Cortex of kidney (tissue), 1 donor: ENCODE measurements at places on chromosomes 6 and 20.

DNA sequence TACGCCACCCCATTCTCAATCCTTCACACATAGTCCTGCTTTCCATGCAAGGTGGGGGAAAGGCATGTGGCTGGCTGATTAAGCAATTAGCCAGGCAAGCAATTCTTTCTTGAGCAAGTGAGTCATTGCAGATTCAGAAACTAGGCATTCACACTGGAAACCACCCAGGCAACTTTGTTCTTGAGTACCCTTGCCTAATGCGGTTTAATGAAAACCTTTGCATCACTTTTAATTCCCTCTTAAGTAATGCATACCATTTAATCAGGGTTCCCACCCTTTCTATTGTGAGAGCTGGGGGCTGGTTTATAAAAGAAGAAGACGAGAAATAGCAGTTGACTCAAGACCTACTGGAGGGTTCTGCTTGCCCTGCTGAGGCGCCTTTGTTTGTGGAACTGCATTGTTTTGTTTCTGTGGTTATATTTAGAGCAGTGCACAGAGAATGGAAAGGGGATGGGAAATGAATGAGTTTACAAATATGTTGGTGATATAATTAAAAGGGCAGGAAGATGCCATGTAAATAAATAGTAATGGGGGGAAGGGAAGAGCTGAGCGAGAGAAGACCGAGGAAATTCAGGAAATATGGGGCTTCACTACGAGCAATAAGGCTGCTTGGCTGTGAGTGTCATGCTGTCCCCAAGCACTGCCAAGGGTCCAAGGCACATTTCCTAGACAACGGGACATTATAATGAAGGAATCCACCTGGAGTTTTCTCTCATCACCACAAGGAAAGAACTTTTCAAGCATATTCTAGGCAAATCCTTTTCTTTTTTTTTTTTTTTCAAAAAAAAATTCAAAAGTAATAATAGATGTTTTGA lies 48.8 kb upstream of the TSHZ2 start:
- no peak for DNase-seq

GRCh38 chr6:123007885-123008284 lies 11.8 kb downstream of the CLVS2 start:
- DNase-seq = no peak

GRCh38 chr6:63140692-63141318 lies 70.5 kb upstream of the FKBP1C start:
- DNase-seq = no peak

GRCh38 chr6:152380351-152380767 lies 256.8 kb downstream of the SYNE1 start:
- no peak for DNase-seq

DNA sequence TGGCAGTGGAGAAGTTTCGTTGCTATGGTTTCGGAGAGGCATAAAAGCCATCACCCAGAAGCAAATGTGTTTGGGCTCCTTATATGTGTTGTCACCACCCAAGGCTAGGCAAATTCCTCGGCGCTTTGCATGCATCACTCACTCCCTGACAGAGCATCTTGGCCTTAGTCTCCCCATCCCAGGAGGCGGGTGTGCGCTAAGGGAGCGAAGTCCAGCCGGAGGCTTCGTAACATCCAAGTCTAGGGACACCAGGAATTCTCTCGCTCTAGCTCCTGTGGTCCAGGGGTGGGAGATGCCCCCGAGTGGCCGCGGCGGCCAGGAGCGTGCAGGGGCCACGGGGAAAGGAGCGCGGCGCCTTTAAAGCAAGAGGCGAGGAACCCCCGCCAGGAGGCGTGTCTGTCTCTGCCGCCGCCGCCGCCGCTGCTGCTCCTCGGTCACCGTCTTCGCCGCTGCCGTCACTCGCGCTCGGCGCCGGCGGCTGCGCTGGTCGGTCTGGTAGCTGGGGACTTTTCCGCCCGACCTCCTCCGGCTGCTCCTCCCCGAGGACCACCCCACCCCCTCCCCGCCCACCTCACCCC lies at the start of gene GRIK2:
GRIK2 (plus strand) TSS at position 458 of the 578 bp plus-strand sequence.
- DNase-seq = no peak

DNA sequence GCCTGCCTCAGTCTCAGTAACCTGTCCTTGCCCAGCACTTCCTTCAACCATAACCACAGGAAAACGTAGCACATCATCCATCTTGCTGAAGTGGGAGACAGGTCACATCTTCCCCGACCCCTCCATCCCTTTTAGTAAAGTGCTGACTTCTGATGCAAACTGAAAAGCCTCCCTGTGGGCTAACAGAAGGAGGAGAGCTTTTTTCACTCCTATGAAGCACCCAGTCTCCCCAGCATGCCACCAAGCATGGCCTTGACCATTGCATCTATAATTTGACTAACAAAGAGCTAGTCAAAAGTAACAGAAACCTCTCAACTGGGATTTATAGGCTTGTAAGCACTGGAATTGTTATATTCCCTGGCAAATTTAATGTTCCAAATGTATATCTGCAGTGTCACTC lies 288.9 kb upstream of the IRAK1BP1 start:
- DNase-seq = no peak

- no peak for DNase-seq
Observed at GRCh38 chr6:3451498-3451897, 5.4 kb downstream of the SLC22A23 start.

- no peak for DNase-seq
Observed at GRCh38 chr6:11263291-11263775, 30.9 kb upstream of the NEDD9 start.

DNA sequence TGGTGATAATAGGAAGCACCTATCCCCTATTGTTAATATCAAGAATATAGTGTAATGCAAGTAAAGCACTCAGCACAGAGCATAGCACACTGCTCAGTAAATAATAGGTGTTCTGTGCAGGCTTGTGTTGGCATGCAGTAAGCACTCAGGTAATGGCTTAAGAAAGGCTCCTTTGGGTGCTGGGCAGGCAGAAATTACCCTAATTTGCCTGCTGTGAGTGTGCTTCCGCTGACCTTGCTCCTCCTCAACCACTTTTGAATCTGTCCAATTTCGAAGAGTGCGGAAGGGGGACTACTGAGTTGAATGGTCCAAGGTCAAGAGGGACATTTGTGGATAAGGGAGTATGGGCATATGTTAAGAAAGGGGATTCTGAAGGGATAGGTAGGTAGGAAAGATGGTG lies 15.4 kb downstream of the SRSF3 start:
- no peak for DNase-seq

DNA sequence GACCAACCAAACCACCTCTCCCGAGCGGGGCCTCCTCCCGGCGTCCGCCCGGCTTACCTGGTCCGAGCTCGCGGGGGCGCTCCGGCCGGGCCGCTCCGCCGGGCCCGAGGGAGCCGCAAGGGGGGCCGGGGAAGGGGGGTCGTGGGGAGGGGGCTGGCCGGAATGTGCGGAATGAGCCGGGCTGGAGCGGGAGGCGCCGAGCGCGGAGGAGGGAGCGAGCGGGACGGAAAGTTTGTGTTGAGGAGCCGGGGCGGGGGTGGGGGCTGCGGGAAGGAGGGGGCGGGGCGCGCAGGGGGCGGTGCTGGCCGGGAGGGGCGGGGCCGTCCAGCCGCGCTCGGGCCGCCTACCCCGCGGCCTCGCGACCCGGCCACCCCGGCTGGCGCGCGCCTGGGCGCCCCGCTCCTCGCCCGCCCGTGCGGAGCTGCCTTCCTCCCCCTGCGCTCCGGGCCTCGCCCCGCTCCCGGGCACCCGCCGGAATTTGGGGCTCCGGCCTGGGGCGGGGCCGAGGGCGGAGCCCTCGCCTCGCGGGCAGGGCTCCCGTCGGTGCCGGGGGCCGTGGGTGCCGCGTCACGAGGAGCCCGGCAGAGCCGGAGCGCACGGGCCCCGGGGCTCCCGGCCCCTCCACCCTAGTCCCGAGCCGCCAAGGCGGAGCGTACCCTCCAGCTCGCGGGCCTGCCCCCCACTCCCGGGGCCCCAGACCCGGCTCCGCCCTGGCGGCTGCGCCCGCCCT lies at the start of gene TEAD3:
TEAD3 (minus strand) TSS at position 239 of the 730 bp plus-strand sequence.
- DNase-seq = no peak

- no peak for DNase-seq
Observed at GRCh38 chr20:41714030-41714429, 95.9 kb upstream of the CHD6 start.

DNA sequence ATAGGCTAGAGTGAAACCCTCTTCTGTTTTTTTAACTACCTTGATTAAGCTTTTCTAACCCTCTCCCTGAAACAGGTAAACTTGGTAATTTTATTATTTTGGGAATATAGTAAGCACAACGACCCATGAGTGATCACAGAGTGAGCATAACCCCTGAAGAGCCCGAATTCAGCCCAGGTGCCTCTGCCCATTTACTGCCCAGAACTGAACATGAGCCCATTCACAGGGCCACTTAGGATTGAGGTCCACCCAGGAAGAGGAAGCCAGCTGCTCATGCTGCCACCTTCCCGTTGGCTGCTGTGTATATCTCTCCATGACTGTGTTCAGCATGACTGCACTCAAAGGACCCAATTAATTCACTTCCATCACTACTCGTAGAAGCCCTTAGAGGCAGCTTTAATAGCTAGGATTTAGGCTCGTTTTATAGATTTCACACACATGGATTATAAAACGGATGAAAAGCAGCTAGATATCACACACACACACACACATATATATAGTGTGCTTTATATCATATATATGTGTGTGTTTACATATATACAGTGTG lies 8.3 kb upstream of the PDE10A start:
- DNase-seq = no peak

DNA sequence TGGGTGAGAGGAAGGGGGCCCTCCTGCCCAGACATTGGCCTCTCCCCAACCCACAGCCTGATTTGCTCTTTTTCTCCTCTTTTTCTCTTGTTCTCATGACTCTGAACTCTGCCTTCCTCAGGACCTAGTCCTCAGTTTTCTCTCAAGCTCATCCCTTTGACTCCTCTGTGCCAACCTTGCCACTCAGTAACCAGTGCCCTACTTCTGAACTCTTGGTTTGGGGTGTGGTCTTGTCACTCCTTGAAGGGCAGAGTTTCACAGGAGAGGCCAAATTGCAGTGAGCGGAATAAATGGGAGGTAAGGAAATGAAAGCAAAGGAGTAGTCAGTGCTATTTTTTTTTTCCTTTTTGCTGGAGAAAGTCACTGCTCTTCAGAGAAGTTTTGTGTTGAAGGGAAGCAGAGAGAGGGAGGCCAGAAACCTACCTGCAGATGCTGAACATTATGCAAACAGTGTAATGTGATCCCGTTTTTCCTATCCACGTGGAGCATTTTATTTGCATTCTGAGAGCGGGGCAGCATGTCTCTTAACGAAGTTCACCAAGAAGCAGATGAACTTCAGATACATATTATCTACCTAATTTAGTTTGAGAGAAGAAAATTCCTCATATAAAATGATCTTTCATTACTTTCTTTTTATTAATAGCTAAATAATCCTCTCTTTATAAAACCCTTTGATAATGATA lies 26.9 kb downstream of the CFAP61 start:
- no peak for DNase-seq

DNA sequence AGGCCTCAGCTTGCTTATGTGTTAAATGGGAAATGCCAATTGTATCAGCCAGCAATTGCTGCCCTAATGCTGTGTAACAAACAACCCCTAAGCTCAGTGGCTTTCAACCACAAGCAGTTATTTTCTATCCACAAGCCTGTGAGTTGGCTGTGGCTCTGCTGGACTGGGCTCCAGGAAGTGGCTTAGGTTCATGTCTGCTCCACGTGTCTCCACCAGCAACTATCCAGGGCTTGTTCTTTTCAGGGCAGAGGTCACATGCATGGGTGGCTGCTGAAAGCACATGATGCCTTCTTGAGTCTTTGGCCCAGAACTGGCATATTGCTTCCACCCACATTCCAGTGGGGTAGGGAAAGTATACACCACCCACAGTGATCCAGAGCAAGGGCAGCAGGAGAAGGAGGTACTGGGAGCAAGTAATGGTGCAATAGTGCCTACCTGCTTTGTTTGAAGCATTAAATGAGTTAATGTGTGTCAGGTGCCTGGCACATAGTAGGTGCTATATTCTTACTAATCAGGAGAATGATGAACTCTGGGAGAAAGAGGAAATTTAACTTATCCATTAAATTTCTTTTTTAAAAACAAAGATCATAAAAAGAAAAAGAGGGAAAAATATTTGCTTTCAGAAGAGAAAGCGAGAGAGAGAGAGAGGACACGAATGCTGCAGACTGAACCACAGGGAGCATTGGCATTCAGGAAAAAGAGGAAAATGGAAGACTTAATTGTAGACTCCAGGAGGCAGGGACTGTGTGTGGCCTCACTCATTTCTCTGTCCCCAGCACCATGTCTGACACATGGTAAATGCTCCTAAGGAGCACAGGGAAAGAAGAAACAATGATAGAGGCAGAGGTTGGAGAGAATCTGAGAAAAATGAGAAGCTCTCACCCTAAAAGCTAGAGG lies 25.2 kb upstream of the RNF24 start:
- no peak for DNase-seq

GRCh38 chr6:150409576-150410066 lies 40.8 kb downstream of the IYD start:
- DNase-seq = no peak
